ENCODE measurements at places on chromosomes 7 and 10.

DNA sequence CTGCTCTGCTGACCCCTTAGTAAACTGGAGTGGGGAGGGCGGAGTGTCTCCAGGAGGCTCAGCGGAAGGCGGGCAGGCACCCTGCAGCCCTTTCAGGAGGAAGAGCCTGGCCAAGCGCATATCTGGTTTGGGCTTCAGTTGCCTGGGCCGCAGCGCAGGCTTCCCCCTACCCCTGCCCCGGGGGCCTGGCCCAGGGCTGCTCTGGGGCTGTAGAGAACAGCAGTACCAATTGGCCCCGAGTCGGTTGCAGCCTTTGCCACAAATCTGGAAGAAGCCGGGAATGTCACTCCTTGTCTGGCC lies 28.1 kb upstream of the JAKMIP3 start:
- no peak for DNase-seq

DNA sequence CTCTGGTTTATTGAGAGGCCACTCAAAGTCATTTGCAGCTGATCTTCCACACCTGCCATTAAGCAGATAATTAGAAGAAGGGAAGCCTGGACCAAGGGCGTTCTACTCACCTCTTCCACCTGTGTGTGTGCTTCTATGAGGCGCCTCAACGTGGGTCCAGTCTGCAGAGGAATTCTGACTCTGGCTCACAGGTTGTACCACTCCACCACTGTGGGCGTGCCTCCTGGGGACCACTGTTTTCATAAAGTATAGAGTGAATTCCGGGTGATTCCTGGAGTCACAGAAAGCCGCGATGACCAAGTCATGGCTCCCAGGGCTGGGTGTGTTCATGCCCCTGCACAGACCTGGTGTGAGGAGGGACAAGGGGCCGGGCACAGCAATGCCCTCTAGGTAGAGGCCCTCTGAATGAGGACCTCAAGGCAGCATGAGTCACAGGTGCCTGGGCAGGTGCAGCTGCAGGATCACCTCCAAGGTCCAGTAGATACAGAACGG lies 408.3 kb upstream of the MGMT start:
- DNase-seq = no peak

DNA sequence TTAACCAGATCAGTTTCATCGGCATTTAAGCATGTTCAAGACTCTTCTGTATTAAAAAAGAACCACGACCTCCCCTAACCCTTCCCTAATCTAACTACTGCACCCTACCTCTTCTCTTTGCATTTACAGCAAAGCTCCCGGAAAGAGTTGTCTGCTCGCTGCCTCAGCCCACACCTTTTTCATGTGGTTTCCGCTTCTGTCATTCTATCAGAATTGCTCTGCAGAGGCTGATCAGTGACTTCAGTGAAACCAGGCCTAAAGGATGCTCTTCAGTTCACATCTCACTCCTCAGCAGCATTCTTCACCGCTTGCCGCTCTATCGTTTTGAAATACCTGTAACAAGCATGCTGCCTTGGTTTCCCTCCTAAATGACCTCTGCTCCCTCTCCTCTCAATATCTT lies 160.9 kb downstream of the SDK1 start:
- no peak for DNase-seq

DNA sequence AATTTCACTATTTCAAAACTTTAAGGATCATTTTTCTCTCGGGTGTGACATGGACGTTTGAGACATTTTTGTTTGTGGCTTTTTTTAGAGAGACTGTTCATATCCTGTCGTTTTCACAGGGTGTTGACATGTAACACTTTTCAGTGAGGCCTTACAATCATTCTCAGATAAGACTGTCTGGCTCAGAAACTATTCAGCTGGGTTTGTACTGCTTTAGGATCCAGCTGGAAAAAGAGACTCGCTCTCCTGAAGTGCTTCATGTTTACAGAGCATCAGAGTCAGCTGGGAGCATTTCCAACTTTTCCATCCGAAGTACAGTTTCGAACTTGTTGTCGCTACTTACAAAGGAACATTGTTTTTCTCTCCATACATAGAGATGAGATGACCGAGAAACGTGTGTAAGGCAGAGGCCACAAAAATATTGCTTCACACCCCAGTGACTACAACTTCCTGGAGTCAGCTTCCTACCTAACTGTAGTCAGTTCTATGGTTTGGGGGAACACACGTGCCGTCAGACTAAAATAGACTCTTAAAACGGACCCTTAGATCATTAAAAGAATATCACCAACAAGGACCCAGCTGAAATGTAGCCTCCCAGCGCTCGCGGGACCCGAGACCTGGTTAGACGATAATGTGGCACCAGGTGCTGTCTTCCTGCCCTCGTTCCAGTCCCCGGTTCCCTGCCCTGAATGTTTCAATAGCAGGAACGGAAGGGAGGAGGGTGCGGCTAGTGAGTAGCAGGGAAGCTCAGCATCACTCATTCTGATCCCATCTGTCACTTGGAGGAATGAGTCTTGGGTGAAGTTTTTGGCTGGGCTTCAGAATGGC lies 78.0 kb downstream of the MKI67 start:
- DNase-seq = no peak

DNA sequence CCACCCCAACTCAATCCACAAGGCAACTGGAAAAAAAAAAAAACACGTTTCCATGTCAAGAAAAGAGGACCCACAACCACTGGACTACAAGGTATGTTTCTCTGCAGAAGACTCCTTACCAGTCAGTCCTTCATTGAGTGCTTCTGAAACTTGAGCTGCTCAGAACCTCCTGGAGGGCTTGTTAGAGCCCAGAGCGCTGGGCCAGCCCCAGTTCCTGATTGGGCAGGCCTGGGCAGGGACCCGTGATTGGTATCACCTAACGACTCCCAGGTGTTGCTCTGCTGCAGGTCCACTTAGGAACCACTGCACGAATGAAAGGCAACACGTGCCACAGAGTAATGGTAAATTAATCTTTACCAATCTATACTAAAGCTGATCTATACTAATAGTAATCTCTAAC lies 473 bp upstream of the CCDC201 start:
- no peak for DNase-seq

DNA sequence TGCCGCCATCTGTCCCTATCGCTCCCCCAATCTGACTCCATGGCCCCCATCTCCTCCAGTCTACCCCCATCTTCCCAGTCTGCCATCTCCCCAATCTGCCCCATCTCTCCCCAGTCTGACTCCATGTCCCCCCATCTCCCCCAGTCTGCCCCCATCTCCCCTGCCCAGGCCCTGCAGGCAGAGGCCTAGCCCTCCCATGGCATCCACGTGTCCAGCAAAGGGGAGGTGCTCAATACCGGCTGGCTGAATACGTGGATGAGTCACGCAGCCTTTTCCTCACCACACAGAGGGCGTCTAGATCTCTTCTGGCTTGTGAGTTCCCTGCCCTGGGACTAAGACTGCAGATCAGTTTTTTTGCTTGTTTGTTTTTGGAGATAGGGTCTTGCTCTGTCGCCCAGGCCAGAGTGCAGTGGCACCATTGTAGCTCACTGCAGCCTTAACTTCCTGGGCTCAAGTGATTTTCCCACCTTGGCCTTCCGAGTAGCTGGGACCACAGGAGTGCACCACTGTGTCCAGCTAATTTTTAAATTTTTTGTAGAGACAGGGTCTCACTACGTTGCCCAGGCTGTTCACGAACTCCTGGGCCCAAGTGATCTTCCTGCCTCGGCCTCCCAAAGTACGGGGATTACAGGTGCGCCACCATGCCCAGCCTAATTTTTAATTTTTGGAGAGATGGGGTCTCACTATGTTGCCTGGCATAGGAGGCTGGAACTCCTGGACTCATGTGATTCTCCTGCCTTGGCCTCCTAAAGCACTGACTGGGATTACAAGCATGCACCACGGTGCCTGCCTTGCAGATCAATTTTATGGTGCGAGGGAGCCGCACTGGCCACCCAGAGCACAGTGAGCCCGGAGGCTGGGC lies 15.3 kb upstream of the GPR146 start:
- DNase-seq = no peak

DNA sequence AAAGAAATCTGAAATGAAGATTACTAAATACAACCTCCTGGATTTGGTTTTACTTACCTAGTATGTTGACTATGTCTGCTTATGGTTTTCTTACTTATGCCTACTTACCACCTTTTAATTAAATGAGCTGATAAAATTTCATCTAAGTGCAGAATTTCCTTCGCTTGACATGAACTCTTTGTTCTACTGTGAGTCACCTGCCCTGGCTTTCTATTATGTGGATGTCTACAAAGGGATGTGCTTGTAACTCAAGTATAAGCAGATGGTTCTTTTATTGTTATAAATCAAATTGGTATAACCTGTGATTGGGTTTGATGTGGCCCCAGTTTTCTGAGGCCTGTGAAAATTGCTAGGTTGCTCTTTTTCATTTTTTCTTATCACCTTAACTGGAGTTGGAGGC lies 389.1 kb upstream of the ANKRD30A start:
- no peak for DNase-seq

GRCh38 chr7:114519240-114519639 lies 104.6 kb downstream of the FOXP2 start:
- no peak for DNase-seq

DNA sequence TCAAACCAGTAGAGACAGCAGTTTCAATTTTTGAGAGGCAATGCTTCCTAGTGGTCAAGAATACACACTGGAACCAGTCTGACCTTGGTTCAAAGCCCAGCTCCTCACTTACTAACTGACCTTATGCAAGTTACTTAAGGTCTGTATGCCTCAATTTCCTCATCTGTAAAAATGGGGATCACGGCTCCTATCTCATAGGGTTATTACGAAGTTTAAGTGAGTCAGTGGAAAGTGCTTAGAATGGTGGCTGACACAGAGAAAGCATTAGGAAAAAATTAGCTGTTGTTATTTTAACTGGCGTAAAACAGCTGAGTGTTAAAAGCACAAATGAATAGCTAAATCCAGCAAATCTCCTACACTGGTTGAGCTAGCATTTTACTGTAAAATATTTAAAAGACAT lies 162.4 kb upstream of the LAMB4 start:
- no peak for DNase-seq

DNA sequence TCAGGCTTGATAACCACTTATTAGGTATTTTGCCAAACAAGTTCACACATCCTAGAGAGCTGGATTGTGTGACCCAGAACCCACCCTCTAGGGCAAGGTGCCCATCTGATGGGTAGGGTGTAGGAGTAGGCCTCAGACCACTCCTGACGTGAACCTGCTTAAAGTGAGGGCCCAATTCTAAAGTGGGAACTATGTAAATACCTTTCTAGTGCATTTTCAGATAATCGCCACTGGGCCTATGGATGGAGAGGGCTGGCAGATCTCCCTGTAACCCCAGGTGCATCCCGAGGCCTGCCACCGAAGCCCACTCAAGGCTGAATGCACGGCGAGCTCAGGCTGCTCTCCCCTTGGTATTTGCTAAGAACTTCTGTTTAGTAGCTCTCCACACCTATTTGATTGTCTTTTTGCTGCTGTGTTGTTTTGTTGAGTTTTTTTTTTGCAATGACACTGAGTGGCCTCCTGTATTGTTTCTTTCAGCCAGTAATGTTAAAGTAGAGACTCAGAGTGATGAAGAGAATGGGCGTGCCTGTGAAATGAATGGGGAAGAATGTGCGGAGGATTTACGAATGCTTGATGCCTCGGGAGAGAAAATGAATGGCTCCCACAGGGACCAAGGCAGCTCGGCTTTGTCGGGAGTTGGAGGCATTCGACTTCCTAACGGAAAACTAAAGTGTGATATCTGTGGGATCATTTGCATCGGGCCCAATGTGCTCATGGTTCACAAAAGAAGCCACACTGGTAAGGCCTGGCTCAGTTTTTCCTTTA lies 71.7 kb downstream of the IKZF1 start:
- DNase-seq = no peak

- DNase-seq = no peak
Measured at GRCh38 chr10:50580262-50580891, 43.4 kb downstream of the SGMS1 start.

GRCh38 chr10:75283078-75283670 lies 47.4 kb upstream of the COMTD1 start:
- no peak for DNase-seq

DNA sequence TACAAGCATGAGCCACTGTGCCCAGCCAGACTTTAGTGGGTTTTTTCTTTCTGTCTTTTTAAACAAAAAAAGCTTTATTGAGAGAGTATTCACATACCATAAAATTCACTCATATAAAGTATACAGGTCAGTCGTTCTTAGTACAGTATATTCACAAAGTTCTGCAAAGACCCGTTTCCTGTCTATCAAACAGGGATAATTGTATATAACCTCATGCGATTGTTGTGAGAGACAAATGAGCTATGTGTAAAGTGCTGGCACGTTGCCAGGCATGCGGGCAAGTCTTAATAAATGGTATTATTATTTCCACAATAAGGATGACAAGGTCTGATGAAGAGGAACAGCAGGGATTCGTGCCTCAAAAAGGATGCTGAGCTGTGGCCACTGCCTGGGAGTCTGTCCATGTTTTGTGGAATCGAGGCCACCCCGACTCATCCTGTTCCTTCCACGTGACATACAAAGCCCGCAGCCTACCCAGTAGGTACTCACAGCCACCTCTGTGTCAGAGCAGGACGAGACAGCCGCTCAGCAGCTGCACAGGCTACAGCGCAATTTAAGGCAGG lies 51.6 kb downstream of the SMKR1 start:
- DNase-seq = no peak

DNA sequence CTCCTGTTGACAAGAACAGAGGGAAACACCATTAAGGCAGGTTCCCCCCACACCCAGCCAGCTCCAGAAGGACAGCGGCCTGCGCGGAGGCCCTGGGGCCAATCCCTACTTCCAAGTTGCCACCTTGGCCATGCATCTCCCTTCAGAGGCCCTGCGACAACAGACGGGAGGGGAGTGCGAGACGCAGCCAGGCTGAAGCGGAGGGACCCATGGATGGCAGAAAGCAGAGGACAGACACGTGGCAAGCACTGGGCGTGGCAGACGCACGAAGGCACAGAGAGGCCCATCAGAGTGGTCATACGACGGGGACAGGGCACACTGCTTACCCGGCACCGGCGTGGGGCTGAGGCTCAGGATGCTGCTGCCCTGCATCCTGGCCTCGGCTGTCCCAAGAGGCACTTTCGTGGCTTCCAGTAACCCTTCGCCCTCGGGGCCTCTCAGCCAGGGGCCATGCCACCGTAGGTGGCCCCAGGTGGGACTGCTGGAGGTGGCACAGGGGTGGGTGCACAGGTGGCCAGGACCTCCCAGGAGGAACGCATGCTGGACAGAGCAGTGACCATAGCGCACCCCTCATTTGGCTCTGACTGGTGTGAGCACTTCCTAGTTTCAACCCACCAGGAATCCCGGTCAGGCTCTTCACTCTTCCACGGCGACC lies 11.4 kb downstream of the CXCL12 start:
- no peak for DNase-seq

- DNase-seq = no peak
Measured at GRCh38 chr10:78852466-78853240, 216.1 kb upstream of the ZMIZ1 start.

DNA sequence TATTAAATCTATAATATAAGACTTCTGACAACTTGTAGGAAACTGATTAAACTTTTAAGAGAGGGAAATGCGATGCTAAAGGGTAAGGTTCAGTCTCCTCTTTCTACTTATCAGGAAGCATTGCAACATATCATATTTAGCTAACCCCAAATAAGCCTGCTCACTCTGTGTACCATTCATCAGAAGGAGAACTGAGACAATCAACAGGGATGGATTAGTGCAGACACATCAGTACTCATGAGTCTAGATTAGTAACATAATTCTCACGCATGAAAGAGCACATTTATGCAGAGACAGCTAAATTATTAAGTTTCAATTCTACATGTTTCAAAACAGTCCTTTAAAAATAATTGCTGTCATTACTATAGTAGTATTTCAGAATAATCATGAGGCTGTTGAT lies 354.2 kb upstream of the ZWINT start:
- no peak for DNase-seq
